Stimulated activated CD8-positive, alpha-beta memory T cell treated with anti-CD3 and anti-CD28 coated beads, Interleukin-15, amount 100 ng/mL, for 4 hours (primary cell): ENCODE measurements at places on chromosomes 6 and 20.

GRCh38 chr6:148521586-148521985 is 178.9 kb downstream of the SASH1 start:
- no peak for DNase-seq

- DNase-seq, result no peak
These were observed 317.6 kb downstream of the TPBG start for GRCh38 chr6:82681119-82681714.

- DNase-seq, result no peak
These were observed 193.1 kb downstream of the DOK5 start for GRCh38 chr20:54668271-54669039.

DNA sequence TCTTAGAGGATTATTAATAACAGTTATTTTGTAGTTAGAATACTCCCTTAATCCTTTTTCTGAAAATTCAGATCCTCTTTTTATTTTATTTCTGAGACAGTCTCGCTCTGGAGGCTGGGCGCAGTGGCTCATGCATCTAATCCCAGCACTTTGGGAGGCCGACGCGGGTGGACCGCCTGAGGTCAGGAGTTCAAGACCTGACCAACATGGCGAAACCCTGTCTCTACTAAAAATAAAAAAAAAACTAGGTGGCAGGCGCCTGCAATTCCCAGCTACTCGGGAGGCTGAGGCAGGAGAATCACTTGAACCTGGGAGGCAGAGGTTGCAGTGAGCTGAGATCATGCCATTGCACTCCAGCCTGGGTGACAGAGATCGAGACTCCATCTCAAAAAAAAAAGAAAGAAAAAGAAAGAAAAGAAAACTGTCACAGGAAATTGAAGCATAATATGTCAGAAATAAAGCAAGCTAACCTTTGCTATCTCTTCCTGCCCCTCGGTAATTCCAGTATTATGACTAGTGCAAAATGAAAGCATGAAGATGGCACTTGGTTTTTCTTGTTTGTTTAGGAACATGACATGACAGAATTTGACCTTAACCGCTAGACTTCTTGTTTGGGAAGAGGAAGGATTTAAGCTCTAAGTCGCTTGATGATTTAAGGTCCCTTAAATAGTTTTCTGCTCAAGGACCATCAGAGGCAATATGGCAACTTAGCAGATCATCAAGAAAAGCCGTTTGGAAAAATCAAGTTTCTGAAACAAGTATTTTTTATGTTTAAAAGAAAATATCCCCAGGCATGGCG is 1.8 kb upstream of the RBM39 start:
- no peak for DNase-seq

DNA sequence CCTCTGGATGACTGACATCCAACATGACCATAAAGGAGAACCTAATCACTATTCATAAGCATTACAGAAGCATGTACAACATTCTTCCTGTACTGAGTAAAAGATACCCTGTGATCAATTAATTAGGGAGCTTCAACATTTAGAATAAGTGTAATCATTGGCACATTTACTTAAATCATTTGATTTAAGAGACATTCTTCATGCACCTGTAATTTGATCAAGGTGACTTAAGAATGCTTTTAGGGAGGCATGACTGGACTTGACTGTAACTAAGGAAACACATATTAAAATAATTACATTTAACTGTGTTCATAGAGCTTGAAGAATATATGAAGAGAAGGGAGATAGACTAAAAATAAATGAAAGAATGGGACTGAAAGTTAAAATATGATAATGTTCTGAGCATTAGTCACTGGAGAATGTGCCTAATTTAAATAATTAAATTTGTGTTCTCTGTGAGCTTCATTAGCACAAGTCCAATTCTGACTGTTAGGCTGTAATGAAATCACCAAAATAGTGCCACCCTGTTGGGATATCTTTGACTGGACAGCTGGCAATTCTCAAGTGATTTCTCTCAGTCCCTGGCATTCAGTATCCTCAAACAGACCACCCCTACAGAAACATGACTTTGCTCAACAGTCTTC is 295.5 kb upstream of the ADGRB3 start:
- DNase-seq, result no peak

- no peak for DNase-seq
These were observed 194.6 kb downstream of the ZNF217 start for GRCh38 chr20:53399083-53399482.

GRCh38 chr6:125886914-125887313 is 69.7 kb upstream of the HINT3 start:
- no peak for DNase-seq

- DNase-seq, result no peak
These were observed 41.1 kb upstream of the FANCE start for GRCh38 chr6:35411066-35411465.

DNA sequence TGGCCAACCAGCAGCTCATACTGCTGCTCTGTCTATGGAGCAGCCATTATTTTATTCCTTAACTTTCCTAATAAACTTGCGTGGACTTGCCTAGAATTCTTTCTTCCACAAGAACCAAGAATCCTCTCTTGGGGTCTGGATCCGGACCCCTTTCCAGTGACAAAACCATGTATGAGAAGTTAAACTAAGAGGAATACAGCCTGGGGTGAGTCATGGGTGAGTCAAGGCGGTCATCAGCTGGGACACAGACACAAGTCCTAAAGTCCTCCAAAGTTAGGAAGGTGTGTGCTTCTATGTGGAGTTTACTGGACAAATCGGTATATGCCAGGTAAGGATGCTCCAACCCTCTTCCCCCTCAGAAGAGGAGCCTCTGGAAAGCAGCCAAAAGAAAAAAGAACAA is 690.0 kb upstream of the CHD6 start:
- DNase-seq, result no peak

DNA sequence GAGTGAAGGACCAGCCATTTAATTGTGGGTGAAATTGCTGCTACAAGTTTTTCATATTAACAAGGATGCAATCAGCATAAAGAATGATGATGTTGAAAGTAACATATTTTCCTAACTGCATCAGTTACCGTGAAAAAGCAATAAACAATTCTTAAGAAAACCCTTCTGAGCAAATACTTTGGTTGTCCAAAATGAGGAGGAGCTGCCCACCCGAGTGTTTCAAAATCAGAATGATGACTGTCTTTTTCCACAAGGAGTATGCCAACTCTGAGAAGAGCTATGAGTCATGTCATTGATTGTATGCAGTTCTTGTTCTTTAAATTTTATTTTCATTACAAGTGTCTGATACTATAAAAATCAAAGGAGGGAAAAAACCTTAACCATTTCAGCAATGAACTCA is 470.5 kb downstream of the COL12A1 start:
- DNase-seq, result no peak

DNA sequence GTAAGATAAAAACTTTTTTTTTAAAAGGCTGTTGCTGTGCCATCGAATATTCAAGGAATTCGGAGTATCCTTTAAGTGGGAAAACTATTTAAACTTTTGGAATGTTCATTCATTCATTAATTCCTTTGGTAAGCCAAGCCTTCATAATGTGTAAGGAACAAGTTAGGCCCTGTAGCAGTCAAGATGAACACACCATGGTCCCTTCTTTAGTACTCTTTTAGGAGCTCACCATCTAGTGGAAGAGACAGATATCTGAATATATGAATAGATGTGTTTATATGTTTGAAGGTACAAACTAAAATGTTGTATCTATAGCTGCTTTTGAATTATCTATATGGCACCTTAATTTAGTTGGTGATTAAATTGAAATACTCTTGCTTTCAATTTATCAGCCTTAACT is 5.8 kb downstream of the SPO11 start:
- no peak for DNase-seq

GRCh38 chr6:23016696-23017095 is 447.3 kb downstream of the HDGFL1 start:
- no peak for DNase-seq

GRCh38 chr6:149446791-149447376 is 37.9 kb downstream of the ZC3H12D start:
- DNase-seq, result no peak

DNA sequence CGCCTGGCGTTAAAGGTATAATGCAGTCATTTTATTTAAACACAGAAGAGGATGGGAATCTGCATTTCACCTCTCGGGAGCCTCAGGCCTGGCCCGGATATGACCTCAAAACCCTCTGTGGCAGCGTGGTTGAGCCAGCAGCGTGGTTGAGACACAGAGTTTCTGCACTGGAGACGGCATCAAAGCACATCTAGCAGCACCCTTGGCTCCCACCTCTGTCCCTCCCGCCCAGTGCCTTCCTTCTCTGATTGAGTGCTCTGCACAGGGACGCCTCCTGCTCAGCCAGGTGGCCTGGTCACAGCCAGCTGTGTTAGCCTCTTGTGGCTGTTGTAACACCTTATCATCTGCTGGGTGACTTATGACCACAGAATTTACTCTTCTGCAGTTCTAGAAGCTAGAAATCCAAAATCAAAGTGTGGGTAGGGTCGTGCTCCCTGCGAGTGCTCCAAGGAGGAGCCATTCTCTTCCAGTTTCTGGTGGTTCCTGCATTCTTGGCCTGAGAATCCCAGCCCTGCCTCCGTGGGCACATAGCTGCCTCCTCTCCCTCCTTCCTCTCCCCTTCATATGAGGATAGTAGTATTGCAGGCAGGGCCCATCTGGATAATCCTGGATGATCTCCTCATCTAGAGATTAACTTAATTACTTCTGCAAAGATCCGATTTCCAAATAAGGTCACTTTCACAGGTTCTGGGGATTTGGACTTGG is 156.7 kb downstream of the SYCP2 start:
- no peak for DNase-seq

- no peak for DNase-seq
These were observed 36.6 kb upstream of the BTN3A2 start for GRCh38 chr6:26328265-26328844.

DNA sequence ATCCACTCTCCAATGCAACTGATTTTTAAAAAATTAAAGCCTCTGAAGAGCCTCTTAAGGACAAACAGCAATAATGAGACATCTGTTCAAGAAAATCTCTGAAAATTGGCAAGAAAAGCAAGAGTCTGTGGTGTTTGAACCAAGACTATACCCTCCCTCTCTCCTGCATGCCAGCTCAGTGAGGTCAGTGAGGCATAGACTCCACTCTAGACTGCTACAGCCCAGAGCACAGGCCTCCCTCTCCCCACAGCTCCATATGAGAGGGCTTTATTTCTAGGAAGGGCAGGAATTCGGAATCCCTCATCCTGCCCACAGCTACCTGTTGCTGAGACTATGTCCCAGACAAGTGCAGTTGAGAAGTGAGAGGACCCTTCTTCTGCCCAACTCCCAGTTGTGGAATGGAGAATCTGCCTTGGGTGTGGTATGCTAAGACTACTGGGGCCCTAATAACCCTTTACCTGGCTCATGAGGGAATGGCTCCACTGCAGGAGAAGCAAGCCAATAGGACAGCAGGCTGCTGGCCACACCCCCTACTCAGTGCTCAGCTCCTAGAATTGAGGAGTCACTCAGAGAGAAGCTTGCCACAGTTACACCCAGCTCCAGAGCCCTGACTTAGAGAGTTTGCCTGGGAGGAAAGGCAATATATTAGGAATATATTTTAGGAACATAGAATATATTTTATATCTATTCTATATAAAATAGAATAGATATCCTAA is 22.7 kb upstream of the HLA-DQA1 start:
- no peak for DNase-seq

- DNase-seq, result no peak
These were observed 508.1 kb upstream of the FLRT3 start for GRCh38 chr20:14845199-14846160.

- DNase-seq, result no peak
These were observed 21.3 kb downstream of the PRR18 start for GRCh38 chr6:166286839-166287271.

- no peak for DNase-seq
These were observed 2.0 kb downstream of the BACH2 start for GRCh38 chr6:90294614-90294988.

- DNase-seq, result no peak
These were observed 1.5 kb downstream of the LAMA4 start for GRCh38 chr6:112252571-112253497.

- no peak for DNase-seq
These were observed 225.5 kb downstream of the BCKDHB start for GRCh38 chr6:80331974-80332373.

DNA sequence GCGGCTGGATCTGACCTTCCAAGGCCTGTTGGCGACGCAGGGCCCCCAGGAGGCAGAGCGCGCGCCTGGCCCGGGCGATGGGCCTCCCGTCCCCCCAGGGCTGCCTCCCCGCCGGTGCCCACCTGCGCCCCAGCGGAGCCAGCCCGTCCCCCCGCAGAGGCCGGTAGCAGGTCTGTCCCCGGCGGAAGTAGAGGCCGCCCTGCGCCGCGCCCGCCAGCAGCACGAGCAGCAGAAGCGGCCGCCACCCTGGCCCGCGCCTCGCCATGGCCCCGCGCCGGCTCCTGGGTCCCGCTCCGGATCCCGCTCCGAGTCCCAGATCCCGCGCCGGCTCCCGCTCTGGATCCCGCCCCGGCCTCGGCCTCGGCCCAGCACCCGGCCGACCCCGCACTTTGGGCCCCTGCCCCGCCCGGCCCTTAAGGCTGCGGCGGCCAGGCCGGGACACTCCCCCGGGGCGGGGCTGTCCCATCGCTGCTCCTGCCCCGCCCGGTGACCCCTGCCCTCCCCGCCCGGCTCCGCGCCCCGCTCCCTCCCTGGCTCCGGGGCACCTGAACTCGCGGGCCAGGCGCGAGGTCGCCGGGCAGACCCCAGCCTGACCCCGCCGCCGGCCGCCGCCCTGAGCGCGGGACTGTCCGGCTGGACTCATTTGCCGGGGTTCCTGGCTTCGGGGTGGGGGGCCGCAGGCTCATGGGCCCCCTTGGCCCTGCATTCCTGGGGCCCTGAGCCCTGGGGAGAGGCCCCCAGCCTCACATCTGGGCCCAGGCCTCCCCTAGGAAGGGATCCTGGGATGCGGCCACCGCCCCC is at the start of gene CTSZ:
CTSZ (minus strand) TSS at position 391 of the 801 bp plus-strand sequence; CDS start at position 265, 126 bp downstream.
- DNase-seq, result no peak

DNA sequence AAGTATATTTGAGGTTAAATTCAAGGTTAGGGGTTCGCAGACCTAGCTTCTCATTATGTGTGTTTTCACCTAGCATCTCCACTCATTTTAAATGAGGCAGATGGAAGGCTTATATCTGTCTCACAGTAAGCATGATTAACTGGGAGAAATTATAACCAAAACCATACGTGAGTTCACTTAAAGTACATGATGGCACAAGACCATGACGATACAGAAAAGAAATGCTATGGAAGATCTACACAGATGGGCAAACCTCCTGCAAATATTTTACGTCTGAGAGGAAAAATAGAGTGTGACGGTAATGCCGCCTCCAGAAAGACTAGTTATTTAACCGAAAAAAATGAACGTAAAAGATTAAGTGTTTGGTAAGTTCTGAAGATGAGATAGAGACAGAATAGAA is 337.8 kb downstream of the FARS2 start:
- no peak for DNase-seq

DNA sequence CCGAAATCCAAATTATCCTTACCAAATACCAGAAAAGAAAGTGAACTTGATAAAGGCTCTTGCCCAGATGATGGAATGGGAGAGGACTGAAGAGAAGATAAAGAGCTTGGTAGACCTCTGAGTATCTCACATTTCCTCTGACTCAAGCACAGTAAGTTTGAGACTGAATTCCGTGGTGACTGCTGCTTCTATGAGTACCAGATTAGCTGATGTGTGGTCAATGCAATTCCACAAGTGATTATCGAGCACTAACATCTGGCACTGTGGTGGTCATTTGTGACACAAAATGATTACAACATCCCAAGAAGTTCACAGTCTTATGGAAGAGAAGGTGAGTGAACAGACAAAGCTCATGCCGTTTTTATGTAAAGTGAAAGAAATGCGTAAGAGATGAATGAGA is 2.6 kb upstream of the RPS6KA2 start:
- no peak for DNase-seq

GRCh38 chr6:163128324-163128723 is 286.2 kb upstream of the QKI start:
- DNase-seq, result no peak
